ENCODE measurements at places on chromosomes 6 and 20.

DNA sequence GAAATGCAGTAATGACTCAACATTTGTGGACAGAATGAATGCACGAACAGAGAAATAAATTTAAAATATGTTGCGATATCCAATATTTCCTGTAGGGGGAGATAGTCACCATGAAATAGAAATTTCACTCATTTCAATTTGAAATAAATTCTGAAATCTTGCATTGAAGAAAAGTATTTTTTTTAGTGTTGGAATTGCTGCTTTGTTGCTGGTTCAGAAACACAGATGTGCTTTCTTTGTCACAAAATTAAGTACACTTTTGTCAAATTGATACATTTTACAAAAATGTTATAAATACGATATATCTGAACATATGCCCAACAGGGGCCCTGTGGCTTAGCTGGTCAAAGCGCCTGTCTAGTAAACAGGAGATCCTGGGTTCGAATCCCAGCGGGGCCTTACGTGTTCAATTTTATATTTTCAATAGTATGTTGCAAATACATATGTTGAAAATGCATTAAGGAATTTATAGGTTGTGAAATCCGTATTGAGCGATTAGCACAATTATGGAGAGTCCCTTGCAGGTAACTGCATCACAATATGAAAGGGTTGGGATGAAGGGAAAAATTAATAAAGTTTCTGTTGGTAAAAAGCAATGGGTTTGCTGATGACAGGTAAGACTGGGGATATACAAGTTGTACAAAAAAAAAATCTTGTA, 85.4 kb upstream of the PRSS16 start:
- DNase-seq = no peak

DNA sequence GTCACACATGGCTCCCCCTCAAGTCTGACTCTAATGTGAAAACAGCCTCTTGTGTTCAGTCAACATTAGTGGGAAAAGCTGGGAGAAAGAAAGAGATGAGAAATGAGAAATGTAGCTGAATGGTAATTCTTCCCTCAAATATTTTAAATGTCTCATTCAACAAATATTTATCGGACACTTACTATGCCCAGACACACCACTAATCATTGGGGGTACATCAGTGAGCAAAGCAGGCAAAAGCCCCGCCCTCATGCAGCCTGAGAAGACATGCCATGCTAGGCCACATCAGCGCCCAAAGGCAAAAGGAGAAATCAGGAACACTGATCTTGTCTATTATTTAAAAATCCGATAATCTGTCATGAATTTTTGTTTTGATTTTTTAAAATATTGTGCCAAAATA, 89.9 kb upstream of the ASF1A start:
- DNase-seq = no peak

- no peak for DNase-seq
Observed at GRCh38 chr6:11929241-11929835, 82.8 kb upstream of the HIVEP1 start.

GRCh38 chr20:63736893-63737694, 630 bp downstream of the LIME1 start:
- peak; percentile 41 for DNase-seq

- DNase-seq = no peak
Observed at GRCh38 chr6:166949528-166950442, 6.6 kb downstream of the RNASET2 start.

DNA sequence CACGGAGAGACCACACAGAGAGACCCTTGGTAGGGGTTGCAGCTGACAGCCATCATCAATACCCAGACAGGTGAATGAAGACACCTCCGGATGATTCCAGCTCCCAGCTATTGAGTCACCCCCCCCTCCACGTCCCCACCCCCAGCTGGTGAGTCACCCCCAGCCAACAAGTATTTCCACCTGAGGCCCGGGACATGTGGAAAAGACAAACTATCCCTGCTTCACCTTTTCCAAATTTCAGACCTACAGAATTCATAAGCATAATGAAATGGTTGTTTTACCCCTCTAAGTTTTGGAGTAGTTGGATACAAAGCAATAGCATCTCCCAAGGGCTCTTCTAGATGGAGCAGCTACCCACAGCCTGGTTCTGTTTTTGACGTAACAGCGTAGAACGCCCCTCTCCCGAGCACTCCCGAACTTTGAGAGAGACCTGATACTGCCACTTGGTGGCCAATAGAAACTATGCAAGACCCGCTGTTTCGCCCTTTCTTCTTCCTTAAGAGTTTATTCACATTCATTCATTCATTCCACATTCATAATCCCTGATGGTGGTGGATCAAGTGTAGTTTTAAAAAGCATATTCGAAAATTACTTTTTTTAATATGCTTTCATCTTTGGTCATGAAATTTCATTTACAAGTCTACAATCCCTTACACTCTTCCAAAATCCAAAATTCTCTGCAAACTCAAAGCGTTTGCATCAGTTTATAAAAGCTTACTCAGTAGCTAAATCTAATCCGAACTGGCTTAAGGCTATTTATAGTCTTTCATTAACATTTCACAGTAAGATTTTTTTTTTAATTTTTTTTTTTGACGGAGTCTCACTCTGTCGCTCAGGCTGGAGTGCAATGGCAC, 15.1 kb upstream of the PPP1R16B start:
- no peak for DNase-seq

DNA sequence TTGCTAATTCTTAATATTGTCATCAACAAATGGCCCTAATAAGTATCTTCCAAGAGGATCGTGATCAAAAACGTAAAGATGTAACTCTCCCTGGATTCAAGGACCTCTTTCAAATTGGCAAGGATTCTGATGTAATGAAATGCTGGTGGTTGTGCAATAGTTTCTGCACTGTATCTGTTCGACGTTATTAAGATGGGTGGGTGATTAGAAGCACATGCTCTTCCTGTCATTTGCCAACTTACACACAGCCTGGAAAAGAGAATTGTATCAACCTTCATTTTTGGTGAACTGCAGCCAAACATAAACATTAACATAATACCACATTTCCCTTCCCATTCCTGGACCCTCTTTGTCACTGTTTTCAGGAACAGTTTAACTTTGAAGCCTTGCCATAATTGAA, 9.8 kb downstream of the FOXQ1 start:
- no peak for DNase-seq

DNA sequence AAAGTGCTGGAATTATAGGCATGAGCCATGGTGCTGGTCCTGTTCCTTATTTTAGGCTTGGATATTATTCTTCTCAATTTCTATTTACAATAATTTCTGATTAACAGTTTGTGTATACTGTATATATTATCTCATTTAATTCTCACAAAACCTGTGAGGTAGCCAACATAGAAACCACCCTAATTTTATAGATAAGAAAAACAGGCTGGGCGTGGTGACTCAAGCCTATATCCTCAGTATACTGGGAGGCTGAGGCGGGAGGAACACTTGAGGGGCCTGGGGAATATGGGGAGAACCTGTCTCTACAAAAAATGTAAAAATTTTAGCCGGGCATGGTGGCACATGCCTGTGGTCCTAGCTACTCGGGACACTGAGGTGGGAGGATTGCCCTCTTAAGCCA, 3.8 kb upstream of the AFG1L start:
- DNase-seq = no peak

- peak; percentile 60 for DNase-seq
Observed at GRCh38 chr20:53216856-53217576, 244.9 kb downstream of the TSHZ2 start.

GRCh38 chr20:49843770-49844380, 31.2 kb downstream of the SLC9A8 start:
- DNase-seq = no peak

- no peak for DNase-seq
Observed at GRCh38 chr20:39605908-39606307, 643.8 kb downstream of the DHX35 start.

GRCh38 chr6:87561017-87561416, 28.8 kb downstream of the RARS2 start:
- no peak for DNase-seq

- no peak for DNase-seq
Observed at GRCh38 chr6:16764188-16764950, 3.1 kb upstream of the ATXN1 start.

GRCh38 chr6:28922821-28923317, 916 bp downstream of the TRIM27 start:
- no peak for DNase-seq

DNA sequence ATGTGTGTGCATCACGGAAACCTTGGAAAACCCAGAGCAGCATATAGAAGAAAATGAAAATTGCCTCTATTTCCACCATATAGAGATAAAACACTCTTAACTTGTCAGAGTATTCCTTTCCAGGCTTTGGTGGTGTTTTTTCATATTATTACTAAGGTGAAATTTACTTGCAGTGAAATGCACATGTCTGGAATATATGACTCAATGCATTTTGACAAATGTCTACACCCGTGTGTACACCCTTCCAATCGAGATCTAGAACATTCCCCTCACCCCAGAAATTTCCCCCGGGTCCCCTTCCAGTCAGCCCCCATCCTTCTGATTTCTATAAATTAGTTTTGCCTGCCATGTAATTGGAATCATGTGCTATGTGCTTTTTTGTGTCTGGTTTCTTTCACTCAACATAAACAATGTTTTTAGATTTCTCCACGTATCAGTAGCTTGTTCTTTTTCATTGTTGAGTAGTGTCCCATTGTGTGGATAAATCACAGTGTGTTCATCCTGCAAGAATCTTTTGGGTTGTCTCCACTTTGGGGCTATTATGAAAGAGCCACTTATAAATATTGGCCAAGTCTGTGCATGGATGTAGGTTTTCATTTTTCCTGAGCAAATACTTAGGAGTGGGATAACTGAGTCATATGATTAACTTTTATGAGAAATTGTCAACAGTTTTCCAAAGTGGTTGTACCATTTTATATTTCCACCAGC, 19.9 kb upstream of the PREX1 start:
- no peak for DNase-seq

DNA sequence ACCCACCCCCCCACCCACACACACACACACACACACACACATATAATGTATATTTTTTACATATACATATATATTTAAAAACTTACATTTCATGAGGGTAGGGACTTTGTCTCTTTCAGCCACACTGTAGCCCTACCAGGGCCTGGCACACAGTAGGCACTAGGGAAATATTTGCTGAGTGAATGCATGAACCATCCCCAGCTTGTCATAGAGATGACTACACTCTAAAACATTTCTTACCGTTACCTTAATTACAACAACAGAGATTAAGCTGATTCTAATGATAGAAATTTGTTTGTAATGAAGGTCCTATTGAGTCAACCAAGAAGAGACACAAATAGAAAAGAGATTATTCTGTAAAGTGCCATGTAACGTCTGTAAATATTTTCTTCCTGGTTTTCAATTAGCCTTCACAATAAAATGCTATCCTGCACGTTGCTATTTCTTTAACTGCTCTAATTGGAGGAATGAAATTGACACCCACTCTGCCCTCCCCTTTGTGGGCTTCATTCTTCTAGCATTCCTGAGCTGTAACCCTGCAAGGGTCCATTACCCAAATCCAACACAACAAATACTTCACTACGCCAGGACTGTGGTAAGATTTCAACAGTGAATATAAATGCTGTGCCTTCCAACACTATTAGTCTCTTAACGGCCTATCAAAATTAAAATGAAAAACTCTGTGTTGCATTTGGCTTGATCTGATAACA, 30.8 kb downstream of the SIM1 start:
- DNase-seq = no peak

- no peak for DNase-seq
Observed at GRCh38 chr6:159137676-159138075, 31.5 kb upstream of the FNDC1 start.

DNA sequence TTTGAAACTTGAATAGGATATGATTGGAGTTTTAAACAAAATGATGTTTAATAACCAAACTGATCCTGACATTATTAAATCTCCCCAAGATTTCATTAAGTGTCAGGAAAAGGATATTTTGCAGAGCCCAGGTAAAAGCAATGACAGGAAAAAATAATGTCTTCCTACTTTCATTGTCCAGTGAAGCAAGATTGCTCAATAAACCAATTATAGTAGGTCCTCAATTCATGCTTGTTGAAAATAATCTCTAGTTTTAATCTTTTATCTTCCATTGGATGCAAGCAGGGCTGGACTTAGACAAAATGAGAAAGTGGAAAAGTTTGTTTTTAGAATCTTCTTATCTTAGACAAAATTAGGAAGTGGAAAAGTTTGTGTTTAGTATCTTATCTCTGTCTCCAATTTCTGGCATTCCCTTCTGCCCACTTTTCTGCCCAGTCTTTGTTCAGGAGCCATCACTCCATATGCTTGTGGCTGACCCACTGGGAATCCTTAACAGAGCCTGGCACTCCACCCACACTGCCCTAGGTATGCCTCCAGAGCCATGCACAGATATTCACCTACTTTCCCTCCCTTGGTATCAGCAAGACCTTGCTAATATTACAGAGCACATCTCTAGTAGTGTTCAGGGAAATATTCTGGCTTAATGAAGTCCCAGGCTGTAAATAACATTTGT, 57.0 kb upstream of the CARMIL1 start:
- DNase-seq = no peak

- no peak for DNase-seq
Observed at GRCh38 chr20:49880724-49881445, 34.4 kb downstream of the SPATA2 start.

DNA sequence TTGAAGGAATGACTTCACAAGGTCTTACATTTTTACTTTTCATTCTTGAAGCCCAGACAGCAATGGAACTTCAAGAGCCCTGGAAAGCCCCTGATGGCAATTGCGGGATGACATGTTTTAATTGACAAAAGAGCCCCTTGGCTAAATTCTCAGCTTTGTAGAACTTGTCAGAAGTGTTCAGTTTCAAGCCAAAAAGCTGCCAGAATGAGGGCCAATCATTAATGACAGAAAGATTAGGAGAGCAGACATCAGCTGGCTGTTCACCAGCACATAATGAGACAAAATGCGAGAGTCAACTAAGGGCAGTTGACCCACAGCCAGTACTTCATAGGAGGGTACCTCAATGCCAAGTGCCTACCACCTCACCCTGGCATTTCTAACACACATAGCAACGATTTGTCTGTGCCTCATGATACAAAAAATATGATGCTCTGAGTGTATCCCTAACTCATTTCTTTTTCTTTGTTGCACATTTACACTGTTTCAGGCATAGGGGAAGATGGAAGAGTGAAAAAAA, 243.1 kb downstream of the MYLK4 start:
- DNase-seq = no peak

DNA sequence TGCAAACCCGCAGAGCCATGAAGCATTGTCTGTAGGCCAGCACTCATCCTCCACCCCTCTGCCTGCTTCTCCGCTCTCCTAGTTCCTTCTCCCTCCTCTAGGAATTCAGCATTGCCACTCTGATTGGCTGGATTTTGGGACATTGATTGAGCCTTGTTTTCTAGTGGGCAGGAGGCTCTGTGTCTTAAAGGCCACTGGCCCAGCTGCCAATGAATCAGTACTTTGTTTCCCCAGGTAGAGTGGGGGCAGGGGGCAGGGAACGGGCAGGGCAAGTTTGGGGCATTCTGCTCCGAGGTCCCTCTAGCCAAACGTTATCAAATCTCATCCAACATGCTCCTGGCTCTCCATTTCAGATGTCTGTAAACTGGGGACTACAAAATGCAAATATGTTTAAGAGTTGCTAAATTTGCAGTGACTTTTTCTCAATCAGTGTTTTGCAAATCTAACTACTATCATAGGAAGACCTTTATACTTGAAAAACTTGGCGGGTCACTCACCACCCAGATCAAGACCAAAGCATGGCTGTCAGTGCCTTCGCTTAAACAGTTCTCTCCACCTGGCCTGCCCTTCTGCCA, 10.4 kb upstream of the BPI start:
- no peak for DNase-seq

GRCh38 chr6:82040405-82041221, 206.9 kb downstream of the IBTK start:
- no peak for DNase-seq

- no peak for DNase-seq
Observed at GRCh38 chr6:77447254-77447653, 16.0 kb downstream of the HTR1B start.

- no peak for DNase-seq
Observed at GRCh38 chr6:90347411-90347851, 50.8 kb upstream of the BACH2 start.
